Spleen (tissue), 13 donors: ENCODE measurements at places on chromosomes 4 and X. TPM values are rescaled to one million over a fixed set of nuclear protein-coding genes. Genes with fewer than 3 reads are reported as not detected.

DDX53 gene
- not detected for total RNA-seq

PRKG2 gene
- total RNA-seq: 0.38 TPM

AMELX gene
- total RNA-seq: not detected

RHOH gene
- total RNA-seq: 86.3 TPM

ZCCHC4 gene
- total RNA-seq: 14.5 TPM

IL21 gene
- total RNA-seq: 0.20 TPM

CTPS2 gene
- 10.6 TPM for total RNA-seq

IL1RAPL1 gene
- total RNA-seq: not detected

NAT8L gene
- 1.9 TPM for total RNA-seq

NDP gene
- total RNA-seq: not detected

TMEM144 gene
- 11.3 TPM for total RNA-seq

IQSEC2 gene
- total RNA-seq: 7.3 TPM
